ENCODE measurements at places on chromosomes 1 and 21. TPM values are rescaled to one million over a fixed set of nuclear protein-coding genes. Genes with fewer than 3 reads are reported as not detected.

- no peak for DNase-seq
Measured at GRCh38 chr1:200161801-200162200, 134.3 kb downstream of the NR5A2 start.

Gene CACNA1S
- total RNA-seq, result not detected

Gene SELE
- total RNA-seq, result not detected

Gene LRRC3
- 1.0 TPM for total RNA-seq

Gene PRAMEF5
- total RNA-seq, result not detected

DNA sequence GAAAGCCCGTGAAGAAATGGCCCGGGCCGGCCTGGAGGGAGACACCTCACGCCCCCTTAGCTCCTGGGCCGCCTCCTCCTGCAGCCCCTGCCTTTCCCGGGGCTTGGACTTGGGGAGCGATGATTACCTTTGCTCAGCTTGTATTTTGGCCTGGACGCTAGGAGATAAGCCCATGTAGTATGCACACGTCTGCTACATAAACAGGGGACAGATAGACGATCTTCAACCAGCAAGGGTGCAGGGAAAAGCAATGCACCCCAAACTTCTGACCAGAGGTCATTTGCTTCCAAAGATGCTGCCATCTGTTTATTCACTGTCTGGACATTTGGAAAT is 936 bp downstream of the TP73 start:
- no peak for DNase-seq

Gene MNDA
- 0.70 TPM for total RNA-seq

Gene OLIG2
- not detected for total RNA-seq

DNA sequence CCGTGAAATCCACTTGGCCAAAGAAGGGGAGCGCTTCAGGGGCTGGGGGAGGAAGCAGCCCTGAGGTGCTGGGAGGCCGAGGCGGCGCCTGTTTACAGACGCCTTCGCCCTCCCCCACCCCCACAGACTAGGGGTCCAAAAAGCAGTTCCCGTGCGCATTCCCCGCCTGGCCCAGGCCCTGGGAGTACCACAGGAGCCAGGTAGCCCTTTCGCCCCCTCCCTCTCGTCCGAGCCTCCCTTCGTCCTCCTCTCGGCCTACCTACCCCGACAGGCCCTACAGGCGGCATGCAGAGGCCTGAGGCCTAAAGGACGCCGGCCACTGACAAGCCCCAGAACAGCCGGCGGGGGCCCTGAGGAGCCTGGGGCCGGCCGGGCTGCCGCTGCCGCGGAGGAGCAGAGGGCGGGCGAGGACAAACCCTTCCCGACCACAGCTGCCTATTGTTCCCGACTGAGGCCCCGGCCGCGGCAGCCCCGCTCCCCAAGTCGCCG is 522 bp downstream of the RC3H1 start:
- peak; percentile 27 for DNase-seq

DNA sequence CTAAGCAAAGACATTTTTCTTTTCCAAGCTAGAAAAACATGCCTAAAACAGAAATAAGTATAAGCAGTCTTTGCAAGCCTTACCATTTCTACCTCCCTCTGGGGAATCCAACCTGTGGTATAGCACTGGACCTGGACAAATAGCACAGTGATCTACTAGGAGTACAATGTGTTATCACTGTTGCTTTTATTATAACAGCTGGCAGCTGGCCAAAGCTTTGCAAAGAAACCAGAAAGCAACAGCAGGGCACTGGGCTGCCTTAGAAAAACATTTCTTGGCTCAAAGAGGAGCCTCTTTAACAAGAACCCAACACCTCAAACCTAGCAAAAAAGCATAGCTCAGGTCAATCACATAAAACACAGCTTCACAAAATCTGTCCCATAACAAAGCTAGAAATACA is 294.5 kb upstream of the GREM2 start:
- DNase-seq, result no peak

GRCh38 chr1:8297245-8297644 is 20.7 kb upstream of the SLC45A1 start:
- DNase-seq, result no peak

- no peak for DNase-seq
Measured at GRCh38 chr1:45999507-45999906, 132.9 kb downstream of the PIK3R3 start.

DNA sequence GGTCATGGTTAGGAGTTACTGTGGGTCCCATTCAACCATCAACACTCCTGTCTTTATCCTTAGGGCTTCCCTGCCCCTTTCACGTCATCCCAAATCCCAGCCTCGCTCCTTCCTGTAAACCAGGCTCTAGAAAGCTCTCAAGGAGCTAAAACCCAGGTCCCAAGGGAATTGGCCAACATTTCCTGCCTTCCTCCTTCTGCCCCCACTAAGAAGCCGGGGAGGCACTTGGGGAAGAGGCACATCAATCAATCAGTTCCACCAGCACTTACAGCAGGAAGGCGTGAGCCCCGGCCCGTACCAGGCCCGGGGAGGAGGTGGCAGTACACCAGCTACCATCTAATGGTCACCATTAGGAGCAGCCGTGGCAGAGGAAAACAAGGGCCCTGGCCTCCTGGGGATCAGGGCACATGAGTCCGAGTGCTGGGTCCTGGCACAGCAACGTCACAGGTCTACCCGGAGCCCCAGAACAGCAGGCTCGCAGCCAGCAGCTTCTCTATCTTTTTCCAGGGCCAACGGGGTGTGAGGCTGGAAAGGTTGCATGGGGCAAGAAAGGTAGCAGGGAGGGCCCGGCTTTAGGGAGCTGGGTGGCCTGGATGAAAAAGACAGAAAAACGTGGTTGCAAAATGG is 108.6 kb downstream of the CASZ1 start:
- DNase-seq, result no peak

GRCh38 chr1:34973326-34973725 is 11.8 kb downstream of the TMEM35B start:
- DNase-seq, result no peak

DNA sequence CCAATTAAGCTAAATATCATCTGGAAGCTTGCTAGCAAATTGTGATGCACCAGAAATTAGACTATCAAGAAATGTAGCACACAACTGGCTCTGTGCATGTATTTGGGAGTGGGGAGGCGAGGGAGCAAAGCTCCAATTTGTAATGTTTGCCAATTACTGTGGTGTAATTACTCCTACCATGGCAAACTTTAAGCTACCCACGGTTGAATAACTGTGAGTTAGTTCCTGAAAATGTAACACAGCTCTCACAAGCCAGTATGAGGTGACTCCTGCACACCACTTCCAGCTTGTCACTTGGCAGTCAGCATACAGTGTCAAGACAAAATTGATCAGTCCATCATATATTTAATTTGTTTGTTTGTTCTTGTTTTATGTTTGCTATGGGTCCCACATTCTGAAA is 141.2 kb downstream of the TM2D1 start:
- DNase-seq, result no peak

DNA sequence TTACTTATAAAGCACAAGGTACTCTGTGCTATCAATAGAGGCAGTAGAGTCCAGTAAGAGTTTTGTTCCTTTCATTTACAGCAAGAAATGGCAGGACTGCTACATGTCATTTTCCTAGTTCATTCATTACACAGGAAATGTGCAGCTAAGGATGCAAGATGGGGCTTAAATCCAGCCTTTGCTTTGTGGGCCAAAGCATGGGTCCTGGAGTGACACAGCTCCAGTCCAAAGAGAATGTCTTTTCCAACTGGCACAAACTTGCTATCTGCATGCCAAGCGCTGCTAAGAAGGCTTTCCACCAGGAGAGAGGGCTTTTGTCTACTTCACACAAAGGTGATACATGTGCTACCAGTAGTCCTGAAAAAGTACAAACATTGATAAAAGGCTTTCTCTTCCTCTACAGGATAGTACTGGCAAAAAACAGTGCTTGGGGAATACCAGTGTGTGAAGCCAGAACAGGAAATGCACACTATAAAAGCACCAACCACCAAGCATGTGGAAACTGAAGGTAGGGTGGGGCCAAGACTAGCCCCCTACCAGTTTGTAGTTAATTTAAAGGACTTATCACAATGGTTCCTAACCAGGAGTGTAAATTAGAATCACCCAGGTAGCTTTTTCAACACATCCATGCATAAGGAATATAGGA is 68.7 kb downstream of the ARID4B start:
- DNase-seq, result peak; percentile 16

- DNase-seq, result no peak
Measured at GRCh38 chr1:191913260-191913977, 244.8 kb upstream of the RGS18 start.

DNA sequence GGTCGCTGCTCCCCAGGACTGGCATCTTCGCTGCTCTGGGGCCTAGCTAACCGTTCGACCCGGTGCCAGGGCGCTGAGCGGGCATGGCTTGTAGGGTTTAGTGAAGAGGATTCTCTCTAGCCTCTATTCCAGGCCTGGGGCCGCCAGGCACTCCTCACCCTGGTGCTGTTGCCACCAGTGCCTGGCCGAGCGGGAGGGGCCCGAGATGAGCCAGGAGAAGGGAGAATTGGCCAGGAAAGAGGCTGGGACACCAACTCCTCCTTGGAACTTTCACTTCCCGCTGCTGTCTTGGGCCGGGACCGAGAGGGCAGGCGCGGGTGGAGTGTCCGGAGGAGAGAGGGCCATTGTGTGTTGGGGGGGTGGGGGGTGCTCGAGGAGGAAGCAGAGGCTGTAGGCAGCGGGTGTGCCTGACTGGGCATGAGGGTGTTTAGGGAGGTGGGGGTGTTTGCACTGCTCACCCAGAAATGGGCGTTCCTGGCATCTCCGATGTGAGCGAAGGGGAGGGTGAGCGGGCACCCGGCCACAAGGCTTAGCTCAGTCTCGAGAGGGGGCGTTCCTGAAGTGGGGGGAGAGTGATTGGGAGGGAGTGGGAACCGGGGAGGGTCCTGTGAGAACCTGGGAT is 772 bp downstream of the ADAM15 start:
- DNase-seq, result no peak

Gene BMP8B
- total RNA-seq, result 0.16 TPM

DNA sequence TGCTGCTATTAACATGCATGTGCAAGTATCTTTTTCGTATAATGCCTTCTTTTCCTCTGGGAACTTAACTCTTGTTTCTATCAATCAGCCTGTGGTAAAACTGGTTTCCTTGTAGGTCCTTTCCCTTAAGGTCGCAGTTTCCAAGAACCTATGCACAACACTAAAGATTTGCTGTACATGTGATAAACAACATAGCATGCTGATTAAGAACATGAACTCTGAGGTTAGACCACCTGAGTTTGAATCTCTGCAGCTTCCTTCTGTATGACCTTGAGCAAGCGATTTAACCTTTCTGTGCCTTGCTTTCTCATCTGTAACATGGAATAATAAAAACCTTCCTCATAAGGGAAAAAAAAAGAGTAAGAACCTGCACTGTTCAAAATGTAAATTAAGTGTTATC is 186.4 kb downstream of the RYR2 start:
- no peak for DNase-seq

GRCh38 chr1:89698020-89698560 is 65.2 kb downstream of the LRRC8C start:
- DNase-seq, result no peak

DNA sequence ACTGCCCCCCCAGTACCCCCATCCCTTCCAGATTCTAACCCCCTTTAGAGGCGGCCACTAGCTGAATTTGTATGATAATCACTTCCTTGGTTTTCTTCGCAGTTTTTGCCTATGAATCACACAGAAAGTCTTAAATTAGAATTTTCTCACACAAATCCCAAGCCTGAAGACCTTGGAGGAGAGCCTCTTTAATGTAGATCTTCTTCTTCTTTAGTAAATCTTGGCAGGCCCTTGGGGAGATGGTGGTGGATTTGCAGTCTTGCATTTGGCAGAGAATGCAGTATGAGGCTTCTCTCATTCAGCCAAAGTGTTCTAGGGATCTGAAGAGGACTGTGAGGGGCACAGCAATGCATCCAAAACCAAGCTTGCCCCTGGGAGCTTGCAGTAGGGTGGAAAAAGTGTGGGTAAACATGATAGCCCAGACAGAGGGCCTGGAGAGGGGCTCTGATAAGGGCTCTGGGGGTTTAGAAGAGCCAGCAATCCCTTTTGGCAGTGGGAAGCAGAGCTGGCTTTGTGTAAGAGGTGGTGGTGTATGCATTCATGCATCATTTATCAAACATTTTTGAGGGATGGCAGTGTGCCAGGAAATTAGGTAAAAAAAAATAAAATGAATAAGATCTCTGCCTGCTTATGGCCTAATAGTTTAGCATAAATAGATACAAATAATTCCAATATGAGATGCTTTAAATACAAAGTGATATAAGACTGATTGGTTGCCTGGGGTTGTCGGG is 7.7 kb upstream of the CDC42 start:
- peak; percentile 32 for DNase-seq

DNA sequence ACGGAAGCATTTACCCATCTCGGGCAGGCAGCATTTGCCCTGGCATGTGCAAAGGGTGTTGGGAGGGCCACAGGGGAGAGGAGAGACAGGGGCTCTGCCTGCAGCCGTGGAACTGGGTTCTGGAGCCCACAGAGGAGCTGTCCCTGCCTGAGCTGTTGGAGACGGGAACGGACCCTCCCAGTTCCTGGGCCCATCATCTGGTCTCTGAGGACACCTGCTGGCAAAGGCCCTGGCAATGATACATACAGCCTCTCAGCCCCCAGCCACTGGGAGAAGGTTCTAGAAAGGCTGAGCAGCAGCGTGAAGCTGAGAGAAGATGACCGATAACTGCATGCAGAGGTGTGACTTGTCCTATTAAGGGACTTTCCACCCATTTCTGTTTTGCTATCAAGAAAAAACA is 31.4 kb downstream of the FAAP20 start:
- no peak for DNase-seq

- DNase-seq, result peak; percentile 38
Measured at GRCh38 chr1:185670187-185670627, 64.0 kb upstream of the HMCN1 start.

GRCh38 chr1:228809621-228810394 is 74.5 kb downstream of the RHOU start:
- no peak for DNase-seq

GRCh38 chr1:240496941-240497340 is 115.0 kb downstream of the GREM2 start:
- no peak for DNase-seq

DNA sequence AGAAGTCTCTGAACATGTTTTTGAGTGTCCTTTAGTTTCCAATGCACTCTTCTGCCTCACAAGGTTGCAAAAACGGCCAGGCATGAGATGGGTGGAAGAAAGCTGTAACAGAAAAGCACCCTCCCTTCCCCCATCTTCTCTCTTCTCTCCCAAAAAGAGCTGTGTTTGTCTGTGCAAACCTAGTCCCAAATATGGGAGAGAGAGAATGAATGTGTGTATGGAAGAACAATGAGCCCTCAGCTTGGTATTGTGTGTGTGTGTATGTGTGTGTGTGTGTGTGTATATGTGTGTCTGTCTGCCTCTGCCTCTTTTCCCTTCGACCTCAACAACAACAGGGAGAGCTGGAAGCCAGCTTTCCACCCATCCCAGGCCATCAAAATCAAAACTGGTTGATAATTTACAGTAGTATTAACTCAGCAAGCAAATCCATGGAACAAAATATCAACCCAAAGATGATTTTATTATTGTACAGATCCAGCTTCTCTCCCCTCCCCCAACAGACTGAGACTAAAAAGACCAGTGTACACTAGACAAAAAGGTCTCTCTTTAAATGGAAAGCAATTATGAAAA is 1.8 kb downstream of the RERE start:
- peak; percentile 9 for DNase-seq

Gene C1QA
- total RNA-seq, result 2.8 TPM

Gene GJB5
- total RNA-seq, result not detected

Gene TSPEAR
- total RNA-seq, result not detected

Gene DMRTA2
- not detected for total RNA-seq

Gene DIPK1A
- total RNA-seq, result 16.7 TPM

All from naive thymus-derived CD4-positive, alpha-beta T cell (primary cell).